Astrocyte of the spinal cord (primary cell): ENCODE measurements at places on chromosomes 16 and 17.

- DNase-seq: no peak
These were observed 31.5 kb downstream of the NLK start for GRCh38 chr17:28074010-28074409.

GRCh38 chr16:66519482-66520373, 30.2 kb downstream of the TK2 start:
- DNase-seq: no peak

DNA sequence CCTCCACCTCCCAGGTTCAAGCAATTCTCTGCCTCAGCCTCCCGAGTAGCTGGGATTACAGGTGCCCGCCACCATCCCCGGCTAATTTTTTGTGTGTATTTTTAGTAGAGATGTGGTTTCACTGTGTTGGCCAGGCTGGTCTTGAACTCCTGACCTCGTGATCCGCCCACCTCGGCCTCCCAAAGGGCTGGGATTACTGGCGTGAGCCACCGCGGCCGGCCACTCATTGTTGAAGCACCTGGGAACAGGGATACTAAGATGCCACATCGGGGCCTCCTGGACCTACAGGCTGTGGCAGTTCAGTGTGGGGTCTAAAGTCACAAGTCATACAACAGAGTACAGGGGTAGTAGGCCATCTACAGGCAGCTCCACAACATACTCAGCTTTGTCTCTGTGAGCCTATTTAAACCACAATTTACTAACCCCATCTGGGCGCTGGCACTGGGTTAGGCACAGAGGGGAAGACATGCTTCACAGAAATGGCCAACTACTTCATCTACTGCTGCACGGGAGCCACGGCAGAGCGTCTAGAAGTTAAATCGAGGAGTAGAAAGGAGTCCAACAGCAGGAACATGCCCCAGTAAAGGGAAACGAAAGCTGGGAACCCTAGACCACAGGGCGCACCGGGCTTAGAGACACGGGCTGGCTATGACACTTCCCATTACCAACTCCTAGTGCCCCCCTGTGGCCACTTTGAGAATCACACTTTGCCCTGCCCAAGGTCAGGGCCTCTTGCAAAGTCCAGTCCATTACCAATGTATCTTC, 4.3 kb downstream of the VAMP2 start:
- DNase-seq: peak; percentile 92

DNA sequence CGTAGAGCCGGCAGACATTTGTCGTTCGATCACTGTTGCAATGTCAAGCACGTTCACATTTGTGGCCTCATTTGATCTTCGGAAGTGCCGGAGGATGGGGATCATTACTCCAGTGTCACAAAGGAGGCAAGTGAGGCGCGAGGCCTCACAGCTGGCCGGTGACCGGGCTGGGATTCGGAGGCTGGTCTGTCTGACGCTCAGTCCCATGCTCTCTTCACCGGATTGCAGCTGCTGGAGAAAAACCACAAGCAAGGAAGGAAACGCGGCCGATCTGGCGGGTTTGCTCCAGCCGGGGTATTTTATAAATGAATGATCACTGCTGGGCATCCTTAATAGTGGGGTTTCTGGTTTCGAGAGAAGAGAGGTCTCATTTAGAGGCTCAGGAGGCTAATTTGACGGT, 127.8 kb downstream of the OR1D5 start:
- DNase-seq: no peak

GRCh38 chr16:82728901-82729300, 102.1 kb downstream of the CDH13 start:
- DNase-seq: no peak

DNA sequence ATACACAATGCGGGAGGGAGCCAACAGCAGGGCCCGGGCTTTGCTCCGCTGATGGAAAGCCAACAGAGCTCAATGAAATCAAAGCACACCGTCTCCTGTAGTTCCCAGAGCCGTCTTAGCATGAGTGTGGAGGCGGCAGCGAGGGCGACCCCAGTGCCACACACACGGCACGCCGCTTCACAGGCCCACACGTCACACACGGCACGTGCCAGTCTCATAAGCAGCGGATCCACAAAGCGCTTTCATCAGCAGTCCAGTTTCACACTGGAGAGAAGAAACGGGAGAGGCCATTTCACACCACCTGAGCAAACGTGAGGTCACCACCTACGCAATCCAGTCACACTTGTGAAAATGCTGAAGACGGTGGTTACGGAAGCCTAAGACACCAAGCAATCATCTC, 34.8 kb downstream of the CYB5D2 start:
- no peak for DNase-seq

DNA sequence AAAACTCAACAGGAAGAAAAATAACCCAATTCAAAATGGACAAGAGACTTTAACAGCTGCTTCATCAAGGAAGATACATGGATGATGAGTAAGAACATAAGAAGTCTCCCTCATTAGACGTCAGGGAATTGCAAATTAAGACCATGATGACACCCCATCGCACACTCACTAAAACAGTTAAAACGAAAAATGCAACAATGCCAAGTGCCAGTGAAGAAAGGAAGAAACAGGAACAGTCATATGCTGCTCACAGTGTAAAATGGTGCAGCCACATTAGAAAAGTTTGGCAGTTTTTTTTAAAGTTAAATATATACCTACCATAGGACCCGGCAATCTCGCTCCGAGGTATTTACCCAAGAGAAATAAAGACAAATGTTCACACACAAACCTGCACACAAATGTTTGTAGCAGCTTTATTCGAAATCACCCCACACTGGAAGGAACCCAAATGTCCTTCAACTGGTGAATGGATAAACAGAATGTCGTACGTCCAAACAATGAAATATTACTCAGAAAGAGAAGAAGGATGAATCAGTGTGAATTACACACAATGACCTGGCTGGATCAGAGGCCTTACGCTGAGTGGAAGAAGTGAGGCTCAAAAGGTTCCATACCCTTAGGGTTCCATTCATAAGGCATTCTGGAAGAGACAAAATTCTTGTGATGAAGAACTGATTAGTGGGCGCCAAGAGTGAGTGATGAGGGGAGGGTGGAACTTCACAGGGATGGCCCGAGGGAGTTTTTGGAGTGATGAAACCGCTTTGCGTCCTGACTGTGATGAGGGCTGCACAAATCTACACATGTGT, 110.3 kb downstream of the C16orf95 start:
- DNase-seq: peak; percentile 53

- DNase-seq: no peak
These were observed 75.2 kb downstream of the COX10 start for GRCh38 chr17:14144508-14144907.

DNA sequence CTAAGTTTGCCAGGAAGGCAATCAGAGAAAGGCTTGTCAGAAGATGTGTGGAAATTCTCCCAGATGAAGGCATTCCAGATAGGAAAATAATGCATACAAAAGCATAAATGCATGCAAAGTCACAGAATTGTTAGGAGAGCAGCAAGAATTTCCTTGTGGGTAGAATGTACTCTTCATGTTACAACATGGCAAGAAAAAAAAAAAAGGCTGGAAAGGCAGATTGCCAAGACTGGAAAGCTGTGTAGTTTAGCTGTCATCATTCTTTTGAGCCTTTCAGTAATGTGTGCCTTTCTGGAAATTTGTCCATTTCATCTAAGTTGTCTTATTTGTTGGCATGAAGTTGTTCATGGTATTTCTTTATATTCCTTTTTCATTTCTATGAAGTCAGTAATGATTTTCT, 71.0 kb upstream of the EFCAB3 start:
- DNase-seq: no peak

DNA sequence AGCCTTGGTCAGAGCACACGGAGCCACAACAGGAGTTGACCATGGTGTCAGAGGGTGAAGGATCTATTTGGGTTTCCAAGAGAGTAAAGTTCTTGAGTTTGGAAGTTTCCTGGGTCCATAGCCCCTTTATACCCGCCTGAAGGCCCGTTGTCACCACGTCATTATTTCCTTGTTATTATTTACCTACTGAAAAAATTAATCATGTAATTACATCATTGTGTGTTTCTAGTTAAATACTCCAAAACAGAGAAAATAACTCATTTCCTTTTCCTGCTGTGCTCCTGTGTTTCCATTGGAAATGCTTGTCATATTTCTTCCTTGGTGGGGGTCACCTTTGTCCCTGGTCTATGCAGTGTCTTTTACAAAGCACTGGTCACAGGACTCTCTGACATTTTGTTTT, at the start of gene KRTAP4-8:
TSS of gene KRTAP4-8 (minus strand) at position 101 of the 400 bp plus-strand sequence. CDS start at position 43, 58 bp downstream.
- no peak for DNase-seq

- DNase-seq: no peak
These were observed 92.8 kb downstream of the GAS7 start for GRCh38 chr17:10105513-10106001.

DNA sequence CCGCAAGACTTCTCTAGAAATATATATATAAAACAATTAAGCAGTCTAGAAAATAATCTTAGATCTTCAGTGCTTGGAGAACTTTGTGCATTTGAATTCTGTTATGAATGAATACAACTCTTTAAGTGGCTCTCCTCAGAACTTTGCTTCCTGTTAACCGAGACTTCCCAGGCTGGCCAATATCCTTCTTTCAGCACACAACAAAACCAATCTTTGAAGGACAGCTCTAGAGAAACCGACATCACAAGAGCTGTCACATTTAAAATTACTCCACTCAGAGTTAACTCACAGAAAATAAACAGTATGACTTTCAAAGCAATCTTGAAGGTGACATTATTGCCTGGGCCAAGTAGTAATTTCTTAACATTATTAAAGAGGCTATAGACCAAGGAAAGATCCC, 49.7 kb upstream of the ITGA2B start:
- no peak for DNase-seq
